Activated T-helper 9 cell treated with anti-CD3 and anti-CD28 coated beads, Interleukin-2, amount 50 U/mL, for 16 hours (primary cell): ENCODE measurements at places on chromosomes 1 and 21.

- no peak for DNase-seq
Observed at GRCh38 chr1:66648901-66649595, 103.2 kb upstream of the DYNLT5 start.

GRCh38 chr1:199821029-199821779 lies 206.3 kb upstream of the NR5A2 start:
- no peak for DNase-seq

GRCh38 chr1:53681977-53682685 lies 56.8 kb downstream of the GLIS1 start:
- no peak for DNase-seq

GRCh38 chr21:38487901-38488639 lies 10.2 kb downstream of the ERG start:
- DNase-seq: no peak

DNA sequence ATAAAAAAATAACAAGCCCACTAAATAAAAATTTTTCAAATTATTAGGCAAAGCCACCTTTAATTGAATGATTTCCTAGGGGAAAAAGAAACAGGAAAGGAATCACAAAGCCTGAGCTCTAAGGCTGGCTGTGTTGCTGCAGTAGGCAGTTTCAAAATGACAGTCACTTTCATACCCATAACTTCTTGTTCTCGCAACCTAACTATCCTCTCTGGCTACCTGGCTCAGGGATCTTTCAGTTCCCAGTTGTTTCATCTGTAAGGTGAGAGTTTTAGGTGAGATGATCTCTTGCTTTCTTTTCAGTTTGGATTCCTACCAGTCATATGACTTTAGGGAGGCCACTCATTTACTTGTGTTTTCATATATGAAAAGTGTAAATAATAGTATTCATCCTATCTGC lies 226.1 kb downstream of the ASTN1 start:
- no peak for DNase-seq

GRCh38 chr1:245673881-245674414 lies 519.2 kb downstream of the KIF26B start:
- DNase-seq: no peak

GRCh38 chr1:89525169-89525855 lies 683 bp downstream of the LRRC8B start:
- DNase-seq: peak; percentile 25

DNA sequence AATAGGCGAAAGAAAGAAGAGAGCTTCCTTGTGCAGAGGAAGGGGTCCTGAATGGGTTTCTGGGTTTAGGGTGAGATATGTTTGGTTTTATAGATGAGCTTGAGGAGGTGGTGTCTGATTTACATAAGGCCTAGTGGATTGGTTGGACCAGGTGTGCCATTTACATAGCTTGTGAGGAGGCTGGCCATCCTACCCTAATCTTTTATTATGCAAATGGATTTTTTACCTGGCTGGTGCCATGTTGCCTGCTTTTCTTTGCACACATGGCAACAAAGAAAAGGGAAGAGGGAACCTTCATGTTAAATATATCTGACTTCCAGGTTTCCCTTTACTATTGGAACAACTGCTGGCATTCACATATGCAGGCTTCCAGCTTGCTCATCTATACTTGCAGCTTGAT lies 585.3 kb downstream of the PTPRU start:
- no peak for DNase-seq

DNA sequence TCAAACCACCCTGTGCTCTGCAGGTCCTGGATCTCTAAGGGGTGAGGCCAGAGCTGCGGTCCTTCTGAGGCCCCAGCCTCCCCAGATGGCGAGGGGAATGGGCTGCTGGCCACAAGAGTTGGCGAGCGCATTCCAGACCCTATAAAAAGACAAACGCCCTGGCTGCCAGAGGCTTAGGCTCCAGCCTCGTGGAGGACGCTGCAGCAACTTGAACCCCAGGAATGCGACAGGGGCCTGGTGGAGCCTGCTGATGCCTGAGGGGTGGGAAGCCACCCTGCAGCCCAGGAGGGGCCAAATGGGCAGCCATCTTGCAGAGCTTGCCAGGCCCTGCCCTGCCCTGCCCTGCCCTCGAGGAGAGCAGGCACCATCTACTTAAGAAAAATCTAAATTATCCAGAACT lies 8.6 kb downstream of the CACNA1S start:
- no peak for DNase-seq

DNA sequence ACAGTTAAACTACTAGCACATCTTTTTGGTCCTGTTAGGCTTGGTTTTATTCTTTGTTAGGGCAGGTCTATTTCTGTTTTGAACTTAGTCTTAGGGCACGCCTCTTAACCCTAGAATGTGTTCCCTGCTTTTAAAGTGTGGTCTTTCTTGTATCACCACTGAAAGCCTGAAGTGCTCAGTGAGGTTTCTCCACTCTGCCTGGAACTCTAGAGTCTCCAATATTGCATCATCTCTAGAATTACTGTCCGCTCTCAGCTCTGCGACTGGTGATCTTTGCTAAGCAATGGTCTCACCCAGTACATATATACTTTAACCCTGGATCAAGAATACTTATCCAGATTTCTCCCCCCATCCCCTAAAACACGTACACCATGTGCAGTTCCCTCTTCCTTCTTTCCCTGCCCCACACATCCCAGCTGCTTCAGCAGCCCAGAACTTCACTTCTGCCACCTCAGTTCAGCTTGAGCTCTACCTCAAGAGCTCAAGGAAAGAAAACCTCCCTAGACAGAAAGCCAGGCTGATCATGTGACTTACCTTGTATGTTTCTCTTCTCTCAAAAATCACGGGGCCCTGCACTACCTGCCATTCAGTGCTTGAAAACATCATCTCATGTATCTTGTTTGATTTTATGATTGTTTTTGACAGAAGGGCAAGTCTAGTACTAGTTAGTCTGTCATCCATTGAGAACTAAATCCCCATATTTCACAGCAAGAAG lies 59.9 kb downstream of the TENT5C start:
- DNase-seq: no peak

- no peak for DNase-seq
Observed at GRCh38 chr1:3323796-3324703, 130.4 kb upstream of the ARHGEF16 start.

- peak; percentile 82 for DNase-seq
Observed at GRCh38 chr1:206583707-206584648, 28.3 kb downstream of the EIF2D start.
